Common myeloid progenitor, CD34-positive (primary cell): ENCODE measurements at places on chromosomes 12 and 14.

DNA sequence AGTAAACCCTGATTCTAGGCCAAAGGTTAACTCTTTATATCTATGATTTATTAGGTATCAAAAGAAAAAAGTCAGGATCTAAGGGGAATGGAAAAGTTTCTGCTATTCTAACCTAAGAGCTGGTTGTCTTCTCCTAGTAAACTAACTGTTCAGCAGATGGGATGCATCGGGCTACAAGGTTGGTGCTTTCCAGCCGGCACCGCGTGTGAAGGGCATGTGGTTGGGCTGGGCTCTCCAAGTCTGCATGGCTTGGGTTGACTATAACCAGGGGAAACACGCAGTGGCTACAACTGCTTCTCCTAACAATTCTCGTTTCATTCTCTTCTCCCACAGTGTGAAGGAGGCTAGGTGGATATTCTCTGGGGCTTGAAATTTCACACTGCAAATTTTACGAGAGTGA is 354.5 kb downstream of the APAF1 start:
- no peak for DNase-seq

DNA sequence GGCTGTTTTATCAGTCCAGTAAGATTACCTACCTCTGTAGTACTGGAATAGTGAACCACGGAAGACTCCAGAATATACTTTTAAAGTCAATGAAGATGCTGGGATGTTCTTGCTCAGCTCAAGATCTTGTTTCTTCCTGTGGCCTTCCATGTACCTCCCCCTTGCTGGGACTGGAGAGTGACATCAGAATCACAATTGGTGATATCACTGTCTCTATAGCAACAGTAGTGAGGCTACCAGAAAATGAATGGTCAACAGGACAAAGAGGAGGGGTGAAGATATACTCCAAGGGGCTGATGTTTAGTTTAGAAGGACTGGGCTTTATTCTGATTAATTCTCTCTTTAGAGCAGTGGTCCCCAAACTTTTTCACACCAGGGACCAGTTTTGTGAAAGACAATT is 3.8 kb downstream of the AKAP3 start:
- DNase-seq = no peak

GRCh38 chr12:115199831-115200230 is 515.9 kb upstream of the TBX3 start:
- DNase-seq = no peak

GRCh38 chr14:44530475-44530874 is 23.4 kb upstream of the FSCB start:
- no peak for DNase-seq

GRCh38 chr12:12693111-12693671 is 2.8 kb downstream of the GPR19 start:
- no peak for DNase-seq

DNA sequence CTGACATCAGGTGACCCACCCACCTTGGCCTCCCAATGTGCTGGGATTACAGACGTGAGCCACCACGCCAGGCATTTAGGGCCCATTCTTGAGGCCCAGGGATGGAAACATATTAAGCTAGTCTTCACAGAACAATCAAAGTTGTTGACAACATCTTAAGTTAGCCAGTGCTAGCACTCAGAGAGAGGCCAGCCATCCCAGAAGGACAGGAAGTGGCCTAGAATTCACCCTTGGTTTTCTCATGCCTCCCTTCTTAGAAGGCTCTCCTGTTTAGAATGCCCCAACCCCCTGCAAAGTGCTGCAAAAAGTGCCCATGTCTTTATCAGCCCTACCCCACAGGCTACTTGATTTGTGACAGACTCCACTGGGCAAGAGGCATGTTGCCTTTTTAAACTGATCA is 12.1 kb upstream of the OR6J1 start:
- DNase-seq = no peak

DNA sequence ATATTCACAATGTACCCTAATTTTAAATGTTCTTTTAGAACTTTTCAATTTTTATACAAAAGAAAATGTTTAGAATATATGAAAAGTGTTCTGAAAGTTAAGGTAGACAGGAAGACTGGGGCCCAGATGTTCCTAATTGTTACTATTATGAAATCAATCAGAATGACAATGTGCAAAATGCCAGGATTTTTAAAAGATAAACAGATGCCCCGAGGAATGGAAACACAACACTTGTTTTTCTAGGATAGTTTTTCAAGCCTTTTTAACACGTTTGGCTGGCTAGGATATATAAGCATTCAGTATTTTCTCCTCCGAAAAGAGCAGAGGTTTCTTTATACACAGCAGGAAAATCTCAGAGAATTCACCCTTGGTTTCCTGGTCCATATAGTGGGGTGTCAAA is 106.8 kb downstream of the ESR2 start:
- DNase-seq = no peak
